Smooth muscle cell of bladder (primary cell): ENCODE measurements at places on chromosomes 6 and 20. TPM values are rescaled to one million over a fixed set of nuclear protein-coding genes. Genes with fewer than 3 reads are reported as not detected.

The HCRTR2 gene
- not detected in 2 replicates for total RNA-seq

The SNAI1 gene
- 0.43 and 0.92 TPM in 2 replicates for total RNA-seq

The OSER1 gene
- 37.3 and 44.5 TPM in 2 replicates for total RNA-seq

The SIGLEC1 gene
- total RNA-seq: under 0.01 TPM in 1 of 2 replicates, not detected in the other

The SLC12A5 gene
- 0.28 and 0.55 TPM in 2 replicates for total RNA-seq

The RAD21L1 gene
- 0.14 and 0.18 TPM in 2 replicates for total RNA-seq

The ANKRD6 gene
- total RNA-seq: 1.1 and 4.5 TPM in 2 replicates
